Stimulated activated CD4-positive, alpha-beta T cell treated with anti-CD3 and anti-CD28 coated beads, TNF-alpha, amount 100 ng/mL, for 24 hours (primary cell): ENCODE measurements at places on chromosomes 3 and 15.
A peak's percentile ranks its signal among the peaks of the same experiment; 100 is the strongest.

DNA sequence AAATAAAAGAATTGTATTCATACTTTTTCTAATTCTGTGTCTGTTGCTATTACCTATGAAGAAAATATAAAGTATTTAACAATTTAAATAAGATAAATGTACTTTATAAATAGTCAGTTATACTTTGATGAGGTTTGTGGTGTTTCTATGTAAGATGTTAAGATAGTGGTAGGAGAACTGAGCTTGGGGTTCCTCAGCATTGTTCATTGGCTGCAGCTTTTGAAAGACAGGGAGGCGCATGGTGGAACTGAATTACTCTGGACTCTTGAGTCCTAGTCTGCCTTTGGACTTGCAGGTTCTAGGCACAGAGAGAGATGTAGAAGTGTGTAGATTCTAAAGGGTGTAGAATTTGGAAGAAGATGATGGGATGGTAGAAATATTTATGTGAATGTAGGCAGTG lies 23.1 kb downstream of the LMLN start:
- DNase-seq = no peak

DNA sequence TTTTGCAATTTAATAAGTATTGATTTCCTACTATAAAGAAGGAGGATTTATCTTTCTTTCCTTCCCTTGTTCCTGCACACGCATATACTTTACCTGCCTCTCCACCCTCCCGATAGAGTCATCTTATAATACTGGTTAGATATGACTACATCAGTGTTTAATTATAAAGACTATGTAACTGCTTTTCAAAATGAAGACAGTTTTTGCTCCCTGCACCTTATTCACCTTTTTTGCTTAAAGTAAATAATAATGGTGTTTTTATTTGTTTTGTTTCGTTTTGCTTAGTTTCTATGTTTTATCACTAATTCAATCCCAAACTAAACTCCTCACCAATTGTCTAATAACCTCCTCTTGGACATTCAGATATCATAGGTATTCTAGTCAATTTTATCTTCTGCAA lies 101.9 kb upstream of the RORA start:
- DNase-seq = no peak

GRCh38 chr3:10806006-10806405 lies 10.0 kb upstream of the SLC6A11 start:
- no peak for DNase-seq

DNA sequence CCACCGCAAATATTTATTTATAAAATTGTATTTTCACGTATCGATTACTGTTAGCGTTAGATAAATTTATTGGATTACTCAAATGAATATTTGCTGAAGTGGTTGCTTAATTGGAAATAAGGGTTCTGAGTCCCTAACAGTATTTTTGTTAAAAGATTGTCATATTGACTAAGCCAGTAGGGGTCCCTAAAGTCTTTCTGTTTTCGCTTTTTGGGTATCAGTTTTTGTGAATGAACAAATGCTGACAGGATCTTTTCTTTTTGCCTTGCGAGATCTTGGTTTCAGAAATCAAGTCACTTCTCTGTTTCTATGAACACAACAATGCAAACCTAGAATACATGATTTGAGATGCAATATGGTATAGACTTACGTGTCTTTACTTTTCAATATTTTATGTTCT lies 7.1 kb downstream of the RAD51 start:
- DNase-seq = no peak

DNA sequence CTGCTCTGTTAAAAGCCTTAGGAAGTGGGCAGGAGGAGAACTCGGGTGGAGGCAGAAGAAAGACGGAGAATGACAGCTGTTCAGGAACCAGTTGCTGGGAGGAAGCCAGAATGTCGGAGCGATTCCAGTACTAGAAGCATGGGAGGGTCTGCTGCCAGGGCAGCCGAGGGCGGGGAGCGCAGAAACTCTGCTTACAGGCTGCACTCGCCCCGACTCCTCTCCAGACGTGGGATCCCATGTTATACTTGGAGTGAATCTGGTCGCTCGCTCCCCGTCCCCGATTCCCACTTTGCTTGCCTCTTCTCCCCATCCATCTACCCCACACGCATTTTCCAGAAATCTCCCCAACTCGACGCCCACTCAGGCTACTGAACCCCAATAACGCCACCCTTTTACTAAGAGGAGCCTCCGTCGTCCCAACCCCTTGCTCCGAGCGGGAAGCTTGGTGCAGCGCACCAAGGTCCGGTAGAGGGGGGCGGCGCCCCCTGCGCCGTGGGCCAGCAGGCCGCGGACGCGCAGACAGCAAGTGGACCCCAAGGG lies 665 bp downstream of the GATM start:
- no peak for DNase-seq

- DNase-seq = no peak
These were observed 18.9 kb upstream of the ARRDC4 start for GRCh38 chr15:97941572-97941971.

- peak; percentile 30 for DNase-seq
These were observed 18.1 kb upstream of the SCN10A start for GRCh38 chr3:38834110-38834509.

GRCh38 chr15:65902373-65902772 lies 33.1 kb downstream of the RAB11A start:
- no peak for DNase-seq

DNA sequence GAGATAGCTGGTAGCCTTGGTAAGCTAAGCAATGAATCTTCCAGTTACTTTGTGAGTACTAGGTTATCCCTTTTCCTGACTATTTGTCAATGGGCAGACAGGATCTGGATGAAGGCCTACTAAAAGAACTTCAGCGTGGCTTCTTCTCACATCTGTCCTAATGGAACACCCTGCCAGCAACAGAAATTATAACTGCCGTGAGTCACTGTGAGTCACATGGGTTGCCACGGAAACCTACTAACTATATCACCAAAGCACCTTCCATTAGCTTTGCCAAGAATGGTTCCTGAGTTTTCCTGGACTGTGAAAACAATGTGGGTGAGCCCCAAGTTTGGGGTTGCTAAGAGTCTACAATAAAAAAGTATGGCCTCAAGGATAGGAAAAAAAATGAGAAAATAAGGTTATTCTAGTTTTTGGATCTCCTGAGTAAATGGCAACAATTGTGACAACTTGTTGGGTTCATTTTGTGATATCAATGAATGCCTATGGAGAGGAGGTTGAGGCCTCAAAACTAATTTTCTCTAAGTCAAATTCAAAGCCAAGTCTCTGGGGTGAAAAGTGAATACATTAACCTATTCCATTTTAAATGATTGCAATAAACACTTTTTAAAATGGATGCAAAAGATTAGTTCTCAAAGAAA lies 195.1 kb upstream of the ICE2 start:
- no peak for DNase-seq

GRCh38 chr3:88936831-88937230 lies 170.6 kb upstream of the EPHA3 start:
- no peak for DNase-seq

- no peak for DNase-seq
These were observed 32.8 kb downstream of the POC1A start for GRCh38 chr3:52121464-52121805.

DNA sequence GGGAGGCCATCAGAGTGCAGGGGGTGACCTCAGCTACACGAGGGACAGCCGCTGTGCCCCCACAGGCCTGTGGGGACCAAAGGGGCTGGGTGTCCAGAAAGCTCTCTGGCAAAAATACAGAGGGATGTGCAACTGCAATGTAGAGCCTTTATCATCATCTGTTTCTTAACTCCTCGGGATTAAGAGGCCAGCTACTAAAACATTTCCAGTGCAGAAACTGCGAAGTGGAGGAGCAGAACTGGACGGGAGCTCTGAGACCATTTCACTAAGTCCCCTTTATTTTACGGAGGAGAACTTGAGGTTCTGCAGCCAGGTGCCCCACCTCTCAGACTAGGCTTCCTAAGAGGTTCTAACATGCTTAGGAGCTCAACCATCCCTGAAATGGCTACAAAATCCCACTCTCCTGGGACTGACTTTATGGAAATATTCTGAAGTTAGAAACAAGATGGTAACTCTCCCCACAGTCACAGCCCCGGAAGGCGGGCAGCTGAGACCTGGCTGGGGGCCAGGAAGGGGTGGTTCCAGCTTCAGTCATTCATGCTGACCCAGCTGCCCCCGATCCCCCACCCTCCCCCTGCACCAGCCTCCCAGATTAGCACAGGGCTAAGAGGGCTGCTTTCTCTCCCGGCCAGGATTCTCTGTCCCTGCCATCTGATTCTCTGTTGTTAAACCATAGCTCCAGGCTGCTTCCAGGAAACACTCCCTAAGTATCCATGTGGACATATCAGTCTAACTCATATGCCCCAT lies 40.3 kb downstream of the UMPS start:
- DNase-seq = no peak

DNA sequence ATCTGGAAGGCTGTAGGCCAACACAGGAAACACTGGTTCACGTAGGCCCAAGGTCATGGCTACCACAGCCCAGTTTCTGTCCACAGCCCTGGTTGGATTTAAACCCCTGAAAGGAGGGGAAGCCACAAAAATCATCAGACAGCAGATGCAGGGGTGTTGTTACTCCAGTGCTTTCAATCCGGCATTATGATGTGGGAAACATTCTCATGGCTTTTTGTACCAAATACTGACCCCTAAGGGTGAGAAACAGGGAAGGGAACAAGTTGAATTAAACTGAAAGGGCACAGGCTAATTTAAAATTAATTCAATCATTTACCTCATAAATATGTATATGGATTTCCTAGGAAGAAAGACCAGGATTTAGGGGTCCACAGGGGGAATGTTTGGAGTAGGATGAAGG lies 375.6 kb downstream of the CTNNB1 start:
- DNase-seq = no peak

GRCh38 chr3:64188810-64189560 lies 36.3 kb downstream of the PRICKLE2 start:
- DNase-seq = no peak

GRCh38 chr15:48544778-48545177 lies 100.7 kb downstream of the FBN1 start:
- DNase-seq = no peak

- no peak for DNase-seq
These were observed 34.3 kb downstream of the ASTE1 start for GRCh38 chr3:130992344-130992743.

DNA sequence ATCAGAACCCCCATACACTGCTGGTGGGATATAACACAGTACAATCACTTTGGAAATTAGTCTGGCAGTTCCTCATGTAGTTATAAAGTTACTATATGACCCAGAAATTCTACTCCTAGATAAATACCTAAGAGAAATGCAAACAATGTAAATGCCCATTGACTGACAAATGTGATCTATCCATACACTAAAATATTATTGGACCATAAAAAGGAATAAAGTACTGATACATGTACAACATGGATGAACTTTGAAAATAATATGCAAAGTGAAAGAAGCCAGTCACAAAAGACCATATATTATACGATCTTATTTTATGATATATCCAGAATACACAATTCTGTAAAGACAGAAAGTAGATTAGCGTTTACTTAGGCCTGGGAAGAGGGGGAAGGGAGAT lies 7.8 kb downstream of the IMPG2 start:
- DNase-seq = no peak

DNA sequence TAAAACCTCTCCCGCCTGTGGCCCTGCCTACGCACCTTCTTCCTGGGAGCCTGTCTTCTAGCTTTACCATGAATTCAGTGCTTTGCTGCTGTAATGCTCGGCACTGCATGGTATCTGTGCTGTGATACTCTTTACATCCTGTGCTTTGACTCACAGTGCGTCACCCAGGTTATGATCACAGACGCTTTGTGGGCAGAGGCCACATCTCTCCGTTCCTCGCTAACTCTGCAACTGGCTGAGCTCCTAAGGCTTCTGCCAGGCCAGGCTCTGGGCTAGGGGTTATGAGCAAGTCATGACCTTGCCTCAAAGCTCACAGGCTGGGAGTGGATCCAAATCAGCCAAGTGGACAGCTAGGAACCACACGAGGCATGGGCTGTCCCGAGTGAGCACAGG lies 23.2 kb downstream of the SPTBN5 start:
- DNase-seq = peak; percentile 41

DNA sequence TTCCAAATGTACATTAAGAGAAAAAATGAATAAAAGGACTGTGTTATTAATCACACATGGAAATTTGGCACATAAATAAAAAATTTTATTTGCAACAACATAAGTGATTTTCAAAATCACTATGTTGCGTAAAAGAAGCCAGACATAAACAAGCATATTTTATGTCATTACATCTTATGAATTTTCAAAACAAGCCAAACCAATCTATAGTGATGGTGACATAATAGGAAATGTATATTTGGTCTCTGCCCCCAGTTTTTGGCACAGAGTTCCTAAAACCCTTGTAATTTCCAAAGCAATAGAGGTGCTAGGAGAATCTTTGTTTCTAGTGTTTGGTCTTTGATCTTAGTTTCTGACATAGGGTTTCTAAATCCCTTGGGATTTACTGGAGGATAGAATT lies 543.3 kb downstream of the ZBBX start:
- no peak for DNase-seq

- no peak for DNase-seq
These were observed 6.0 kb downstream of the GATM start for GRCh38 chr15:45372041-45372995.

- DNase-seq = no peak
These were observed 8.3 kb upstream of the ANKDD1A start for GRCh38 chr15:64903326-64903950.

DNA sequence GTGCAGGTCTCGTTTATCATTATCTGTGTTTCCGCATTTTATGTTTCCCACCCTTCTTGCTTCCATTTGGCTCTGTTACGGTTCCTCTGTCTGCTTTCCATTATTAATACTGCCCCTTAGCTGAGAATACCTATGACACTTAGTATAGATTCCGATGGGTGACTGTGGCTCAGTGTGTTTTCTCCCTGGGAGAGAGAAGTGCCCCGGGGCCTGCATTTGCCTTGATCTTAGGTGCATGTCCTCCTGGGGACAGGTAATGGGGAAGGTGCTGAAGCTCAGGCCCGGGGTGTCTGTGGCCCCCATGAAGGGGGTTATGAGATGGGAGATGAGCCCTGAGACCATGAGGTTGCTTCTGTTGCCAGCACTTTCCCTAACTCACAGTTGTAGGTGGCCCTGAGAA lies 43.4 kb upstream of the PCSK6 start:
- DNase-seq = no peak

DNA sequence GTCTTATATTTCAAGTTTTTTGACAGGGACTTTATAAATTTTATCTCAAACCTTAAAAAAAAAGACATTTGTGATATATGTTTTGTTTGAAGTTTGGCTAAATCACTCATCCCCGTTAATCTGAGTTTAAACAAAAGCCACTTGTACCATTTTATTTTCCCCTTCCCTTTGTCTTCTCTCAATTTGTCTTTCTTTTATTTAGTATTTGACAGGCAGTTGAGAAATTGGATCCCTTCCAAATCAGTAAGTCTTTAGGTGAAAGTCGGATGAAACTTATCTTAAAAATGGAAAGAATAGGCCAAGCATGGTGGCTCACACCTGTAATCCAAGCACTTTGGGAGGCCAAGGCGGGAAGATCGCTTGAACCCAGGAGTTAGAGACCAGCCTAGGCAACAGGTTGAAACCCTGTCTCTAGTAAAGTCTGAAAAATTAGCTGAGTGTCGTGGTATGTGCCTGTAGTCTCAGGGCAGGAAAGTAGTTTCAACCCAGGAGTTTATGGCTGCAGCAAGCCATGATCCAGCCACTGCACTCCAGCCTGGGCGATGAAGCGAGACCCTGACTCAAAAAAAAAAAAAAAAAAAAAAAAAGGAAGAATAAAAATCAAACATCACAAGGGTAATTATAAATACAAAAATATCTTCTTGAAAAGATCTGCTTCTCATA lies 394.6 kb upstream of the TPM1 start:
- DNase-seq = no peak
